NCI-H446 (cell line): ENCODE measurements at places on chromosomes 5 and 9.

- no peak for DNase-seq
These were observed 90.8 kb downstream of the HRH2 start for GRCh38 chr5:175748650-175749049.

DNA sequence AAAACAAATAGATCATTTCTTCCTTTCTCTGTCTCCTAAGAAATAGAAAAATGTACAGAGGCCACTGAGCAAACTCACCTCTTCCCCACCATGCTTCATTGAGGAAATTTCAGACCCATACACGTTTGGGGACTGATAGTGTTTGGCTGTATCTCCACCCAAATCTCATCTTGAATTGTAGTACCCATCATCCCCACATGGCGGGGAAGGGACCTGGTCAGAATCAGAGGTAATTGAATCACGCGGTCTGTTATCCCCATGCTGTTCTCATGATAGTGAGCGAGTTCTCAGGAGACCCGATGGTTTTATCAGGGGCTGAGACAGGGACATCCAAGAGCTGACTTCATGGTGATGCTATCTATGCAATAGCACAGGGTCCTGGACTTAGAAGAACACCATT, 1655.8 kb downstream of the MAT2B start:
- no peak for DNase-seq

- no peak for DNase-seq
These were observed 32.8 kb downstream of the ANGPTL2 start for GRCh38 chr9:127089631-127090081.

GRCh38 chr5:171783051-171783450, 2.6 kb upstream of the SMIM23 start:
- no peak for DNase-seq

DNA sequence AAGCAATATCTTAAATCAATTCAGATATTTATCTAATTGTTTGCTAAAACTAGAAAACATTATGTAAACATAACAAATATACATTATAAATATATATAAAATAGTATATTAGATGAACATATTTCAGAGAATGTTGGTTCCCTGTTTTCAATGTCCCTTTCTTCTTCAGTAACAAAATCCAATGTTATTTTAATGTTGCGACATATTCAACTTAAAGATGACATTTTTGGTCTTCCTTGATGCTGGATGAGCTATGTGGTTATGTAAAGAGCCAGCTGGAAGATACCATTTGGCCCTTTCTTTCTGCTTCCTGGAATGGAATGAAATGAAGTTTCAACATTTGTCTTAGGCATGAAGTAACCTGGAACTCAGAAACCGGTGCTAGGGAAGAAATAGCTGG, 668.1 kb upstream of the CDH6 start:
- no peak for DNase-seq

DNA sequence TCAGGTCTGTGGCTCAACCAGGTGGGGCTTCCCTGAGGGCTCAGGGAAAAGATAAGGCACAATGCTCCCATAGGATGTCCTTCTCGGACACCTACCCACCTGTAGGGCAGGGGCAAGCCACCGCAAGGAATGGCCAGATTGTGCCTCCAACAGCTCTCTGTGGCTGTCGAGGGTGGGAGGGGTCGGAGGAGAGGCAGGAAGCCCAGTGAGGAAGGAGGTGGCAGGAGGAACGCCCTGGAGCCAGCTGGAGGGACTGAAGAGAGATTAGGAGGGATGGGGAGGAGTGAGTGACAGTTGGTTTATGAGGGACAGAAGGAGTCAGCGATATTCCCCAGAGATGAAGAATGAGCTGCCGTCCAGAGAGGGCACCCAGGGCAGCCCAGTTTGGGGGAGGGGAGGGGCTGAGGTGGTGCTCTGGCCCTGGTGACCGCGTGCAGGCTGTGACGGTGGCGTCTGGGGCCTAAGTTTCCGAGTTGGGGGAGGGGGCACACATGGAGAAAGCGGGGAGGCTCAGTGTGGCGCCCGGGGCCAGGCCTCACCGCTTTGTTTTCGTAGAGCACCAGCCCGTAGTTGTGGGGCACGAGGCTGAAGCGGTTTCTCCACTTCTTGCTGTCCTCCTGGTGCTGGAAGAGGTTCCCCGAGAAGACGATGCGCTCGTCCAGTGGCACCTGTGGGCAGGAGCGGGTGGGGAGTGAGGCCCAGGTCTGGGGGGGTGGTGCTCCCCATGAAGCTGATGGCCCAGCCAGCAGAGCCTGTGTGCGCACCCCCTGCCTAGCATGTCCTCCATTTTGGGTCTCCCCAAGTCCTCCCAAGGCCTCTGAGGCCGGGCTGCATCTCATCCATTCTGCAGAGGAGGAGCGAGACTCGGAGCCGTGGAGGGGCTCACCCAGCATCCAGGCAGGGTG, 75.6 kb downstream of the LRSAM1 start:
- no peak for DNase-seq

DNA sequence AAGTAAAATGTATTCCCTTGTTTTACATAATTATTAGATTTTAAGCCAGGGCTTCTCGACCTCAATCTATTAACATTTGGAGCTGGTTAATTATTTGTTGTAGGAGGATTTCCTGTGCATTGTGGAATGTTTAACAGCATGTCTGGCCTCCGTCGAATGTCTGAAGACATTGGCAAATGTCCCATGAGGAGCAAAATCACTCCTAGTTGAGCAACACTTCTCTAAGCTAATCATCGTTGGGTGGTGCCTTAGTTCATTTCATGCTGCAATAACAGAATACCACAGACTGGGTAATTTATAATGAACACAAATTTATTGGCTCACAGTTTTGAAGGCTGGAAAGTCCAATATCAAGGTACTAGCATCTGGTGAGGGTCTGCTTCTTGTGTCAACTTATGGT, 13.4 kb upstream of the VPS13A start:
- DNase-seq, result no peak

DNA sequence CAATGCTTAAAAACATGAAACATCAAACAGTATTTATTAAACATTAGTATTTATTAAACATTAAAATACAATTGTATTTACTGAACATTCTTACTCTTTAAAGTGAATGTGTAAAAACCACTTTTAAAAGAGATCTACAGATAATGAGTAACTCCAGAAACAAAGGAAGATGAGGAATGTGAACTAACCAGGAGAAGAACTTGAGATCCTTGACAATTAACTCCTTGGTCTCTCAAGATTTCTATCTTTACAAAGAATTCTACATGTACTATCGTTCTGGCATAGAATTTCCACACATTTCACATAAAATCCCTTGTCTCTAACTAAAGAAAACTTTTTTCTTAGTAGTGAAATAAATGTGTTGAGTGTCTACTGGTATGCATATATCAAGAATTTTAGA, 28.7 kb upstream of the IFNE start:
- DNase-seq, result no peak

GRCh38 chr9:82332018-82332773, 343.6 kb downstream of the SPATA31D1 start:
- no peak for DNase-seq

DNA sequence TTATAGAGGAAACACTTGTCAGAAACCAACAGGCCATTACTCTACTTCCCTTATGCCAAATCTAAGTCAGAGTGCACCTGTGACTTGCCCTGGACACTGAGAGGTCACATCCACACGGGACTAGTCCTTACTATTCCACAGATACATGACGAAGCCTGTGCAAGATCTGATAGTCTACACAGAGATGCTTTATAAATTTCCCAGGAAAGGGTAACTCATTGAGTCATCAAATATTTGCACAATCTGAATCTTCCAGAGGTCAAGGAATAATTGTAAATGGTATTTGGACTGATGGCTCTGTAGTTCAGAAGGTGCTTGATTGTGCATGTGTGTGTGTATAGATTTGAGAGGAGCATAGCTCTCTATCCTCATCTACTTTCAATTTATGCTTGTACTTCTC, 55.2 kb upstream of the JAK2 start:
- no peak for DNase-seq

GRCh38 chr9:126114850-126115460, 211.7 kb upstream of the MVB12B start:
- no peak for DNase-seq

DNA sequence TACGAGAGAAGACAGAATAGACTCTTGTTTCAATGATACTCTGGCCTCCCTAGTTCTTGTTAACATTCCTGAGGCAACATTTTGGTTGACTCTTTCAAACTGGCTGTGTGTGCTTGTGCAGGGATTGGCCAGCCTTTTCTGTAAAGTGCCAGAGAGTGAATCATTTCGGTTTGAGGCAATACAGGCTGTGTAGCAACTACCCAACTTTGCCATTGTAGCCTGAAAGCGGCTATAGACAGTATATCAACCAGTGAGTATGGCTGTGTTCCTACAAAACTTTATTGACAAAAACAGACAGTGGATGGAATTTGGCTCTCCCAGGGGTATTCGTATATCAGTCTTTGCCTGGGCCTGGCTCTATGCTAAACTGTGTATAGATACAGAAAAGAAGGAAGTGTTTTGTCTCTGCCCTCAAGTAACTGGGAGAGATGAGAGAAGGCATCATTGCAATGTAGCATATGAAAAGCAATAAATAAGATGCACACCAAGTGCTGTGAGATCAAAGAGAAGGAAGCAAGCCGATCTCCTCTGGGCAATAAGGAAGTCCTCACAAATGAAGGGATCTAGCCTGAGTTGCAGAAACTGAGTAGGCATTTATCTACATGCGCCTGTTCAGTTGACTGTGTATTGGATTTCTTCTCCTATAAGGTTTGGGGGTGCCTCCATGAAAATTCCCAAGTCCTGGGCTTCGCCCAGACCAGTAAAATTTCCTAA, 568.0 kb upstream of the KLF4 start:
- no peak for DNase-seq

DNA sequence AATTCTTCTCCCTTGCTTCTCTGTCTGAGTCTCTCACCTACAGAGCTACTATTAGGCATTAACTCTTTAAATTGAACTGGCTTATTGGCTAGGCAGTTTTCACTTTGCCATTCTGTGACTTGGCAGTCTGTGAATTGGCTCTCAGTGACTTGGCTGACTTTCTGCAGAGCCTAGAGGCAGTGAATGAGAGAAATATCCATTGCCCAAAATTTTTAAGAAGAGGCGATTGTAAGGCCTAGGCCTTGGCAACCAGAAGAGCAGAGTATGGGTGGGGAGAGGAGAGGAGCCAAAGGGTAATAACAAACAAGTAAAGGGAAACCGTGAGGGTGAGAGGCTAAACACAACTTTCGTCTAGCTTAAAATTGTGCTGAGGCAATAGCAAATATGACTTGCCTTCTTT, 176.7 kb downstream of the PRR16 start:
- no peak for DNase-seq

DNA sequence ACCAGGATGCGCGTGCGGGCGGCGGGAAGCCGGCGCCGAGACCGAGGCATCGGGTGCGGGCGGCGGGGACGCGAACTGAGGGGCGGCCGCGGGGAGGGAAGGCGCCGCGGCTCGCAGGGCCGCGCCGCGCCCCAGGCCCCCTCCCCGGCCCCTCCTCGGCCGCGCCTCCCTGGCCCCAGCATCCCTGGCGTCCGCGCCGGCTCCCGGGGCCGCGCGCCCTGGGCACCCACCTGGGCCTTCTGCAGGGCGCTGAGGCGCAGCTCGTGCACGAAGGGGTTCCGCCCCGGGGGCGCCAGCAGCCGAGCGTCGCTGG, 324 bp downstream of the LPCAT1 start:
- no peak for DNase-seq
